ENCODE measurements at places on chromosomes 11 and 22.

- DNase-seq, result no peak
Observed at GRCh38 chr11:114598461-114598860, 2.9 kb upstream of the NXPE4 start.

DNA sequence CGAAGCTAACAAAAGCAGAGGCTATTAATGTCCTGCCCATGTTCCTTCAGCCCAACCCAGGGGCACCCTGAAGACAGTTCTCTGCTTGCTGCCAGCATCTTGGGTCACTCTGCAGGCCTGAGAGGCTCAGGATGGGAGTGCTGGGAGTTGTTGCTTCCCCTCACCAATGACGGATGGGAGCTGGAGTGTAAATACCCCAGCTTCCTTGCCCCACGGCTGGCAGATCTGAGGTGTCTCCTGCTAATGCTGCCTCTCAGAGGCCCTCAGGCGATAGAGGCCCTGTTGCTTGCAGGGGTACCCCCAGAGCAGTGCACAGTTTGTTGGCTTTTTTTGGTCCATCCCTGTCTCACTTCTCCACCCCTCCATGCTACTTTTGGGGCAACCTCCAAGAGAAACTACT lies 32.9 kb downstream of the IFT27 start:
- DNase-seq, result no peak

DNA sequence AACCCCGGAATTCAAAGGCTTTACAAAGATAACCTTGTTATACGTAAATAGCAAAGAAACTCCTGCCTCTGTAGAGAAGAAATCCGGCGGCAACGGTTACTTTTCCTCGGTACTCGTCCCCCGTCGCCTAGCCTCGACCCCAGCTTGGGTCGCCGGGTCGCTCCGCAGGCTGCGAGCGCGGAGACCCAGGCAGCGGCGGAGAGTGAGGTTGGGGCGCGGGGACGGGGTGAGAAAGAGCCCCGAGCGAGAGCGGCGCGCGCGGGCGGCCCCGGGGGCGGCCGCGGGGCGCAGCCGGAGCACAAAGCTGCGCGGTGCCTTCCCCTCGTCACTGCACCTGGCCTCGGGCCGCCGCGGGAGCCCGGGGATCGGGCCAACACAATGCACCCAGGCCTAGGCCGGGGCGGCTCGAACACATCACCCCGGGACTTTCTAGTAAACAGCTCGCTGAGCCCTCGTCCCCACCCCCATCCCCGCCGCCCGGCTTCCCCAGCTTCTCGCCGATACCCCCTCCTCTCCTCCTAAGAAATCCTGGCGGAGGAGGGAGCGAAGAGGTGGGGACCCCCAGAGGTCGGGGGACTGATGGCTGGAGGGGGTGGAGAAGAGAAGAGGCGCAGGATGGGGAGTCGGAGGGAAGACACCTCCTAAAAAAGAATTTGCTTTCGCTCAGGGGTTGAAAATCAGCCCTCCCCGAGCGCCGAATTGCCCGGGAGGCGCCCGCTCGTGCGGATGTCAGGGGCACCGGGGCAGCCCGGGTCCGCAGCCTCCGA lies 845 bp downstream of the MPPED2 start:
- no peak for DNase-seq

GRCh38 chr11:76462317-76462716 lies 17.5 kb downstream of the EMSY start:
- no peak for DNase-seq

GRCh38 chr11:19241260-19242178 lies 774 bp upstream of the E2F8 start:
- DNase-seq, result no peak

DNA sequence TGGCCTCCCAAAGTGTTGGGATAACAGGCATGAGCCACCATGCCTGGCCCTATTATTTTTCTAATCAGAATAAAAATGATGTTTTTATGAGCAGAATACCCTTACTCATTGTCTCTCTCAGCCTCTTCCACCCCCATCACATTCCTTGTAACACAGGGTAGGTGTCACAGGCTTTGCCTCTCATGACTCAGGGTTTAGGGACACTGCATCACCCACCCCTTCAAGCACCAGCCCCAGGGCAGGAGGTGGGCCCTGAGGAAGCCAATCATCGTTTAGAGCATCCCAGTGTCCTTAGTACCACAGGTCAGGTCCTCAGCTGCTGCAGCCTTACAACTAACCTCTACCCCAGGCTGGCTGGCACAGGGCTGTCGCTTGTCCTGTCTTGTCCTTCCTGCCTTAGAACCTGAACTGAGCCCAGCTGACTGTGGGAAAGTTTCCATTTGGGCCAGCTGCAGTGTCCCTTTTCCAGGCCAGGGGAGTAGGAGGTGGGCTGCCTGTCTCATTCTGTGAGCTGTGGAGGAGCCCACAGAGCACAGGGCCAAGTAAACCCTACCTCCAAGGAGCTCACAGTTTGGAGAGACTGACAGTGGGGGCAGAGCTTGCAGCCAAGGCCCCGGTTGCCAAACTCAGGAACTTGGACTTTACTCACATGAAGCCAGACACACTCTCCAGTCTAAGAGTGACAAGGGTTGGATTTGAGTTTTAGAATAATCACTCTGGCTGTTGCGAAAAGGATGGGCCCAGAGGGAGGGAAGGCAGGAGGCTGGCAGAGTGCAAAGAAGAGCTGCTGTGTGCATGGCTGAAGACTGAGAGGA lies 19.5 kb upstream of the UVRAG start:
- no peak for DNase-seq

GRCh38 chr11:12666915-12667314 lies 7.3 kb upstream of the TEAD1 start:
- DNase-seq, result no peak

GRCh38 chr11:103947546-103947919 lies 88.9 kb upstream of the DDI1 start:
- no peak for DNase-seq

Measured in esophagus squamous epithelium (tissue), 5 donors.